Esophagus muscularis mucosa (tissue), 4 donors: ENCODE measurements at places on chromosomes 2 and 18. TPM values are rescaled to one million over a fixed set of nuclear protein-coding genes. Genes with fewer than 3 reads are reported as not detected.

The LRPPRC gene
- 38.4 TPM for total RNA-seq

The MAPK4 gene
- 8.9 TPM for total RNA-seq

The TANC1 gene
- 52.7 TPM for total RNA-seq

The PROM2 gene
- 0.50 TPM for total RNA-seq

The CRYGA gene
- not detected for total RNA-seq

DNA sequence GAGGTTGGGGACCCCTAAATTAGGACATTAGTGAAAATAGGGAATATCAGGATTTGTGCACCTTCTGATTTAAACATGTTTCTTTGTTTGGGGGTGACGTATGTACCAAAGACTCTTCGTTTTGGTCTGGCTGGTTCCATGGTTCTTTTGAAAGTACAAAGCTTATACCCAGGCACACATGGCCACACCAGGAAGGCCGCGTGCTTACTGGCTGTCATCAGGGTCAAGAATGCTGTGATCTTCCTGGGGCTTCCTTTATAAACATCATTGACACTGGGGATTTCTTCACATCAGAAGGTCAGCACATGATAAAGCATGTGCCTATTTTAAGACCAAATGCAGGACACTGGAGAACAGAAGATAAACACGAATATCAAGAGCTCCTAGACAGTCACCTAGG, 230.6 kb upstream of the ID2 start:
- no peak for DNase-seq

DNA sequence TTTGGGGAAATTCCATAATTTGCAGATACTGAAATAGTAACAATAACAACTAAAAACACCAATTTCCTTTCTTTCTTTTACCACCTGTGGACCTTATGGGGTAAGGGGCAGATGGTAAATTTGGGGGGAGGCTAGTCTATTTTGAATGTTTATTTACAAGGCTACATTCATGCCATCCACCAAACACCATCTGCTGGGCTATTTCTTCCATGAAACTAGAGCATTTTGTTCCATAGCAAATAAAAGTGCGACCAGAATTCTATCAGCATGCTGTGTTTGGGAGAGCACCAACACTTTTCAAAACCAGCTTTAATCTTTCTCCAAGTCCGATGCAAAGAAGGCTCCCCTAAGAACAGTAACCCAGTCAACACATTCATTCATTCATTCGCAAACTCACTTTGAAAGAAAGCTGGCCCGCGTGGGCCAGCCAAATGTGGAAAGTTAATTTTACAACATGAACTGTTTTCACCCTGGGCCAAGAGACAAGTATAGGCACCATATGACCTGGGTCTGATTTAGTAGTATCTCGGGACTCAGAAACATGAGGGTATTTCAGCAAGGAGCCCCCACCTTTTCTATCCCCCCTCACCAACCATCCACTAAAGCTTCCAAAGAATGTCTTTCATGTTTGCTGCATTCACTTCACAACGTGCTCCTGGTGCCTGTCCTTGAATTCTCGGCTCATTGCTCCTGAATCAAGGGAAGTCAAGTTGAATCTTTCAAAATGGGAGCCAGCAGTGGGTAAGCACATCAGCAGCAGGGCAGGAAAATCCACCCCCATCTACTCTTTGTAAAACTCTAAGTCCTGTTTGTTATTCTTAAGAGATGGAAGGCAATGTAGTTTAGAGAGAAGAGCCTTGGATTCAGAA, 210.6 kb downstream of the C1D start:
- DNase-seq = no peak

- DNase-seq = no peak
Measured at GRCh38 chr2:195671563-195671962, 14.5 kb downstream of the SLC39A10 start.

DNA sequence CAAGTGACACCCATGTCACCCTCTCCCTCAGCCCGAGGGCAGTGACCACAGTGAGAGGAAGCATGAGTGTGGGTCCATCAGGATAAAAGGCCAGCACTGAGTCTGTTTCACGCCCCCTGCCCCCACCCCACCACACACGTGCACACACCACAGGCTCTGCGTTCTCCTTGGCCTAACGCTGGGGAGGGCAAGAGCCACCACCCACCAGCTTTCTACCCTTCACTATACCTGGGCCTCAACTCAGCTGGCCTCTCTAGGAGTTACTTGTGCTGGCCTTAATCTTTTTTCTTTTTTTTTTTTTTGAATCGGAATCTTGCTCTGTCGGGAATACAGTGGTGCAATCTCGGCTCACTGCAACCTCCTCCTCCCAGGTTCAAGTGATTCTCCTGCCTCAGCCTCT, 140.5 kb downstream of the ZFP36L2 start:
- no peak for DNase-seq

GRCh38 chr18:36199691-36200295, 12.5 kb downstream of the MOCOS start:
- DNase-seq = no peak

- peak; percentile 95 for DNase-seq
Measured at GRCh38 chr2:207166349-207167098, 776 bp upstream of the KLF7 start.

- no peak for DNase-seq
Measured at GRCh38 chr18:9453283-9453682, 22.0 kb upstream of the RALBP1 start.

DNA sequence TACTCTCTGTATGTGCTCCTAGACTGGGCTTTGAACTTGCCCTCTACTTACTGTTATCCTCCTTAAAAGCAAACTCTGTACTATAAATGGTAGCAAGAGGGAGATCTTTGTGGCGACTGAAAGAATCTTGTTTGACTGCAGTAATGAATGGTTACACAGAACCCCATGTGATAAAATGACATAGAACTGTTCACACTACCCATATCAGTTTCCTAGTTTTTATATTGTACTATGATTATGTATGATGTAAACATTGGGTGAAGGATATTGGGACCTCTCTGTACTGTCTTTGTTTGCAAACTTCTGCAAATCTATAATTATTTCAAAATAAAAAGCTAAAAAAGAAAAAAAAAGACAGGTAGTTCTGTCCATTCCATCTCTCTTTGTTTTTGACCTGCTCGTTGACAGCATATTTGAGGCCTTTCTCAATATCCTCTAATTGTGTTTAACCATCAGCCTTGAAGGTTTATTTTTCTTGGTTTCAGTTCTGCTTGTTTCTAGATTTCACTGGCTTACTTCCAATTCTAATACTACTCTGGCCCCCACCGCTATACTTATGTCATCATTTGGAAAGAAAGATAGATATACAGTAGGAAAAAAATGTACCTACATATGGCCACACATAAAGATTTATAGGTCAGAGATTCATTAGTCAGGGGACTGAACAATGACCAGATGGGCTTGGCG, 79.2 kb upstream of the MYO3B start:
- no peak for DNase-seq

GRCh38 chr2:138997346-138997745, 217.2 kb upstream of the NXPH2 start:
- DNase-seq = no peak

DNA sequence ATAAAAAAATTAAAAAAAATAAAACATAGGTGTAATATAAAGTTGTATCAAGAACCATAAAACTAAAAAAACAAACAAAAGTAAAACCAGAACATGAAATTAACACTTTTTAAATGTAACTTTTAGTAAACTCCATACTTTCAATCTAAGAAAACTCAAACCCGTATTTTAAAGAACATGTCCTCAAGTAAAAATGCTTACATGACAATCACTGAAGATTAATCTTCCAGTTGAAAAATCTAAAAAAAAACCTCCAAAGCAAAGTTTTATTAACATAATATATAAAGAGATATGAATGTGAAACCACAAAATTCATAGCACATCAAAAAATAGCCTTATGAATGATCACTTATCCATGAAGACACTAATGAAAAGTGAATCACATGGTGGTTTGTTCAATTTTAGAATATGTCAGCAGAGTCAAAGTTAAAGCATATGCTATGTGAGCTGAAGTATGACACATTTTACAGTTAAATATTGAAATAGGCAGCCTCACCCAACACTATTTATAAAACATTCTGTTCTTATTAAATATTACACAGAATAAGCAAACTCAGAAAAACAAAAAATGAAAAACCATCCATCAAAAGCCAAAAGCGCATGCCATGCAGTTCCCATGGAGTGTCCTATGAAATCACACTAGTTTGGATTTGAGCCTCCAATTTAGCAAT, 23.1 kb upstream of the CHAC2 start:
- DNase-seq = no peak

- DNase-seq = no peak
Measured at GRCh38 chr2:43169987-43170386, 56.4 kb downstream of the ZFP36L2 start.

DNA sequence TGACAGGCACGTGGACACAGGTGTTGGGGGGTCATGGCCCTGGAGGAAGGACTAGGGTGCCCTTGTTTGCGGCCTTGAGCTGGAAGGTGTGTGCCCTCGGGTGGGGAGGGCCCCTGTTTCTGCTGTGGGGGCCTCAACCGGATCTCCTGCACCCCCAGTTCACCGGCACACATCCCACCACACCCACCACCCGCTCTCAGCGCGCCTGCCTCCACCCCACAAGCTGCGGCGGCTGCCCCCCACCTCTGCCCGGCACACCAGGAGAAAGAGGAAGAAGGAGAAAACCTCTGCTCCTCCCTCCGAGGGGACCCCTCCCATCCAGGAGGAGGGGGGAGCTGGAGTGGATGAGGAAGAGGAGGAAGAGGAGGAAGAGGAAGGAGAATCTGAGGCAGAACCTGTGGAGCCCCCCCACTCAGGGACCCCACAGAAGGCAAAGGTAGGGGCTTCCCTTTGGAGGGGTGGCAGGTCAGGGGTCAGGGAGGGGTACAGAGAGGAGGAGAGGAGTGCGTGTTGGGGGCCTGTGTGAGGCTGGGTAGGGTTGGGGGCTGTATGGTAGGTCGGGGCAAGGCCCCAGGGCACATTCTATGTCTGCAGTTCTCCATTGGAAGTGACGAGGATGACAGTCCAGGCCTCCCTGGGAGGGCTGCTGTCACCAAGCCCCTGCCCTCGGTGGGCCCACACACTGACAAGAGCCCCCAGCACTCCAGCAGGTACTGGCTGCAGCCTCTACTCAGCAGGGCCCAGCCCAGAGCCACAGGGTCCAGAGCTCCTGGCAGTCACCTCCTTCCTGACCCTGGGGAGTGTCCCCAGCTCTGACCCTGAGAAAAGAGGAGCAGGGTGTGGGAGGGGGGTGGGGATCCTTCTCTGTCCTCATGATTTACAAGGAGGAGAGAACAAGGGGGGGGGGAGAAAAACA, 1.8 kb downstream of the SLC4A3 start:
- DNase-seq = no peak

- no peak for DNase-seq
Measured at GRCh38 chr18:60984510-60984909, 348.7 kb upstream of the CDH20 start.

DNA sequence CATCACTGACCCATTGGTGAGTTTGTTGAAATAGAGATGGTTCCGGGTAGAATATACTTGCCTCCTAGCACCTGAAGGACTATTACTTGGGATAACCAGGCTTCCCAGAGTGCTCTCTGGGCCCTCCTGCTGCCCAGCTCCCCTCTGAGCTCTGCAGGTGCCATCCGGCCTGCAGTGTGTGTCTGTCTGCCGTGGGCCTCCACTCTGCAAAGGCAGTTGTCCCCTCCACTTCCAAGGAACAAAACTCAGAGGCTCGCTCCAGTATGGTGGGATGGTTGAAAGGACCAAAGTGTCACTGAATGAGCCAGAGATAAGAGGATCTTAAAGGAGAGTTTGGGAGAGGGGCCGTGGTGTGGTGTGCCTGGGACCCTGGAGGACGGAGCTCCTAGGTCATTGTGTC, 57.3 kb downstream of the SH3BP4 start:
- DNase-seq = no peak

DNA sequence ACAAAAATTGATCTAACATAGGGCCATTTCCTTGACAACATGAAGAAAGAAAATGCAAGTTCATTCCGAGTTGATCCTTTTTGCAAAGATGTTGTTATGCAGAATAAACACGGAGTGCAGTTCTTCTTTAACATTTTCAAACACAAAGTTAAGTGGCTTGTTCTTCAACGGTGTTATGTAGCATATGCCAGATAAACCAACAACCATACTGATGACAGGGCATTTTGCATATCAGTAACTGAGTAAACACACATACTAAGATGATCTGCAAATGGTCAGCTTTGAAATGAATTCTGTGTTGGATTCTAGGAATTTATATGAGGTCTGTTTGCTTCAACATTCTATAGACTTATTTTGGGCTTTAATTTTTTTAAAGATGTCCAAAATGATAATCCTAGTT, 266.4 kb downstream of the GPD2 start:
- no peak for DNase-seq

DNA sequence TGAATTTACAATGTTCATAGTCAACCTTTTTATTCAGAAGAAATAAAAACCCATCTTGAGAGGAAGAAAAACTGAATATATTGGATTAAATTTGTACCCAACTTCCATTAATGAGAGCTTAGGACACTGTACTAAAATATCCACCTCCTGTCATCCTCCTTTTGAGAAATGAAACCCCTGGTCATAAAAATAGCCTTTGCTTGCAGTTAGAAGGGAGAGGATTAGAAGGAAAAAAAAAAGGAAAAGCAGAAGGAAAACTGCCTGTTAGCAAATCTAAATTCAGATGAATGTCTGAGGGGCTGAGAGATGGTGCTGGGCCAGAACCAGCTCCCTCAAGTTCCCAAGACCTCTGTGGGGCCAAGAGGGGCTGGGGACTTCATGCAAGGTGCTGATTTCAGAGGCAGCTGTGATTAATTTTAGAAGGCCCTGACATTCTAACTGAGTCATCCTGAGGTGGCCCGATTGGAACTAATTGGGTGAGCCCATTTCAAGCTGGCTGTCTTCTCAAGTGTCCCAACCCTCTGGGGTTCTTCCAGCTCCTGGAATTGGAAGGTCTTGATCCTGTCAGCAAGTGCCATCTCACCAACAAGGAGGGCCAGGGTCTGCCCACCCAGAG, 38.4 kb upstream of the BIN1 start:
- DNase-seq = no peak

DNA sequence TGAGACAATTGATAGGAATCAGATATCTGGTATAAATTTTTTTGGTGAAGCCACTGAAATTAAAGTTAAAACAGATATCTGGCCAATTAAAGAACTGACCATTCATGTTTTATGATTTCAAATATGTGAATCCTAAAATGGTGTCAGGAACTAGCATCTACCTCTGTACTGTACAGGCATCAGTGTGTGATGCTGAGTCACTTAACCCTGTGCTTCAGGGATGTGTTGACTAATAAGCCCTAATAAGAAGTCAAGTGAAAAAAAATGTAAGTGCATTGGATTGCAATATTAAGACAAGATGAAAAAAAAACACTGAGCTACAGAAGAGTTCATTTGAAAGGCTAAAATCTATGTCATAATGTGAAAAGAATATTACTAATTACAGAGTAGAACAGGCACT, 9.1 kb upstream of the UNC80 start:
- DNase-seq = no peak

GRCh38 chr2:15844211-15844801, 96.0 kb upstream of the MYCN start:
- DNase-seq = no peak

DNA sequence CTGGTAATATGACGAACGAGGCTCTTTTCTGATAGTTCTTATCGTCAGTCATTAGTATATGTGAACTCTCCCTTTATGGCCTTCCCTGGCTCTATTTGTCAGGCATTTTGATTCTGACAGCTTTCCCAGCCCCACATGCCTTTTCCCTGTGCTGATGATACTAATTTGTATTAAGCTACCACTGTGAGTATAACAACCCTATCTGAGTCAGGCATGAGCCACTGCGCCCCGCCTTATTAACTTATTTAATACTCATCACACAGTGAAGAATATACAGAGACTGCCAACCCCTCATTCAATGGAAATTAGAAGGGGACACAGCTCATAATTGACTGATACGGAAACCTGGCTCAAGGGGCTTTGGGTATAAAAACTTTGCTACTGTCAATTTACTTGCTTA, 140.0 kb downstream of the NETO1 start:
- DNase-seq = no peak
